Transverse colon (tissue), 4 donors: ENCODE measurements at places on chromosomes 5 and 9.

DNA sequence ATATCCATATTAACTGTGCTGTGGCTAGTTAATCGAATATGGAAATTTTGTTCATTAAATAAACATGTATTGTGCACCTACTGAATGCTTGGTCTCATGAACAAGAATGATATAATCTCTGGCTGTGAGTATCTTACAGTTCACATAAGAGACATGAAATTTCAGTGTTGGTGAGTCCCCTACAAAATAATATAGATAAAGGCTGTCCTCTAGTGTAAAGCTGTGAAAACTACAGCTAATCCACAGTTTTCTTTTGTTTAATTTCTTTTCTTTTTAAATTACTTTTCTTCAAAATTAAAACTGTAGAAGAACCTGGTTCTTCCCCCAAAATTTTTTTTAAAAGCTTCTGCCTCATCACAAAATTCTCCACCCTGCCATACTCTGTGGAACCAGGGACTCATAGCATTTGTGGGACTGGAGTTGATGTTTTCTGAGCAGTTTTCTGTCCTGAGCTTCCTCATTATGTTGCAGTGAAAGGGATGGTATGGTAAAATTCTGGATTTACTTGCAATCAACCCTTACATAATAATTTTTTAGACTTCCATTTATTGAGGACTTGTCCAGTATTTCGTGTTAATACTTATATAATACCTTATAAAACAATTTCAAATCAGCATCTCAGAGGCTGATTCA is 135.0 kb downstream of the STK32A start:
- DNase-seq = no peak

DNA sequence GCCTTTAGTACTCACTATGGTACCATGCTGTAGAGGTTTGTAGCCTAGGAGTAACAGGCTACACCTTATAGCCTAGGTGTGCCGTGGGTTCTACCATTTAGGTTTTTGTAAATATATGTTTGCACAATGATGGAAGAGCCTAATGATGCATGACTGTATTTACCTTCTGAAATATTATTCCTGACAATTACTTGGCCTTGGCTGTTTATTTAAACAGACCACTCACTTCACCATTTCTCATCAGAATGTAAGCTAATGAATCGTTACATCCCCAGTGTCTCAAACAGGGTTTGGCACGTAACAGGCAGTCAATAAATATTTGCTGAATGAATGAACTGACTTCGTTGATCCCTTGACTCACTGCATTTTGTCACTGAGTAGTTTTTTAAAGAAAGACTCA is 93.1 kb downstream of the MED27 start:
- DNase-seq = no peak

DNA sequence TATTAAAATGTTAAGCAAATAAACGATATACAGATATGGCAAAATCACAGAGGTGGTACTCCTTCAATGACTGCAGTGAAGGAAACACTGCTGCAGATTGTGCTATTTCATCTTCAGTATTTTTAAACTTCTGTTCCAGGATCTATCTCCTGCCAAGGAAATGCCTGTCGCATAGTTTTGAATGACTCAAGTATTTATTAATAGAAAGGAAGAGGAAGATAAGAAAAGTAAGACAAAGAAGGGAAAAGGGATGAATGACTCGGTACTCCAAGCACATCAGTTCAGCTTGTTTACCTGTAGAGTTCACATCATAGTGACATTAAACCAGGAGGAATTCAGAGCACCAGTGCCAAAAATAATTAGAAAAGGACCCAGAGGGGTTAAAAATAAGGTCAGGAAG is 5.1 kb upstream of the GPX8 start:
- no peak for DNase-seq

DNA sequence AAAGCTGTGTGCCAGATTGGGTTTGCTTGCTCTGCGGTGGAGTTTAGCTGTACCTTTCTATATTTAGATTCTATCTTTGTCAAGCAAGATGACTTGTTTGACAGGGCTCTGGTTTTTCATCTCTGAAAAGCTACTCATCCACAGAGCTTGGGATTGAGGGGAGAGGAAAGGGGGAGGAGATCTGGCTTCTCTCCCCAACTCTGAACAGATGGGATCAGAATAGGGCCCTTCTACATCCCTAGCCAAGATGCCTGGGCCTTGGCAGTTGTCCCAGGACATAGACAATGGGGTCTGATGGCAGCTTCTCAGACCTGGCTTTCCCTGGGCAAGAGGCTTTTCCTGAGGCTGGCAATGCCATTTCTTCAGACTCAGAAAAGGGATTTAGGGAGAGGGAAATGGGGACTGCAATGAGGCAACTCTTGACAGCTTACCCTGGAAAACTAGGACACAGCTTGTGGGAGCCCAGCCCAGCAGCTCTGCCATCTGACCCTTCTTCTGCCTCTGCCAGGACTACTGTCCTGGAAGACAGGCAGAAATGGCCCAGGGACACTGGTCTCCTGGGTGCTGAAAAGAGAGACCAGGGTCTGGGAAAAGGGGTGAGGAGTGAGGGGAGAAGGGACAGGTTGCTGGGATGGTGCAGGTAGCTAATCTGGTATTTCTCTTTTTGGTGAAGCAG is 50.2 kb upstream of the ASTN2 start:
- DNase-seq = no peak

DNA sequence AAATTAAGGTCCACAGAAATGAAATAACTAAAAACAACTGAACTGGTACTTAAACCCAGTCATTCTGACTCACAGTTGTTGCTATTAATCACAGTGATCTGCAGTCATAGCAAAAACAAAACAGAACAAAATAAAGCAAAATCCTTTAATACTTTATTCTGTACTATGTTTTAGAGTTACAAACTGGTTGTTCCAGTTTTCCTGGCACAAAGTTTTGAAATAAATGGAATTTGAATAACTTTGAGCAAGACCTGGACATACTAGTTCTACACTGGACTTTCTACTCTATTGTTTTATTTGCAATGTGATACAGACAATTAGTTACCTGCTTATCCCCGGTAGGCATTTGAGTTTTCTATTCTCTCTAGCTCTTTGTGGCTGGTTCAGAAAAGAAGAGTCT is 147.9 kb downstream of the DMRT2 start:
- DNase-seq = no peak
